ENCODE measurements at places on chromosomes 4 and X.

DNA sequence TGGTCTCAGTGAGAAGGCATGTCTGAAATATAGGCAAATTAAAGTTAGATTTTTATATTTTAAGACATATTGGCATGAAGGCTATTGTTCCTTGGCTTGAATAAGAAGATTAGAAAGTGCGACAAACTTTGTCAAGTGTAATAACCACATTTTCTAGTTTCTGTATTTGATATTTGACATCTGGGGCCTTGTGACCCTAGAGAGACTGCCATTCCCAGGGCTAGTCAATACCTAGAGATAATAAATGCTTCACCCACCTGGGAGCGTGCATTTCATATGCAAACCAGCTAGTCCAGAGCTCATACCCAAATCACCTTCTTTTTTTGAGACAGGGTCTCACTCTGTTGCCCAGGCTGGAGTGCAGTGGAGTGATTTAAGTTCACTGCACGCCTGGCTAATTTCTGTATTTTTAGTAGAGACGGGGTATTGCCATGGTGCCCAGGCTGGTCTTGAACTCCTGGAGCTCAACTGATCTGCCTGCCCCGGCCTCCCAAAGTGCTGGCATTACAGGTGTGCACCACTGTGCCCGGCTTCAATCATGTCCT, 62.6 kb downstream of the COQ2 start:
- DNase-seq: no peak

GRCh38 chr4:179750374-179750773, 2308.1 kb upstream of the AGA start:
- DNase-seq: no peak

DNA sequence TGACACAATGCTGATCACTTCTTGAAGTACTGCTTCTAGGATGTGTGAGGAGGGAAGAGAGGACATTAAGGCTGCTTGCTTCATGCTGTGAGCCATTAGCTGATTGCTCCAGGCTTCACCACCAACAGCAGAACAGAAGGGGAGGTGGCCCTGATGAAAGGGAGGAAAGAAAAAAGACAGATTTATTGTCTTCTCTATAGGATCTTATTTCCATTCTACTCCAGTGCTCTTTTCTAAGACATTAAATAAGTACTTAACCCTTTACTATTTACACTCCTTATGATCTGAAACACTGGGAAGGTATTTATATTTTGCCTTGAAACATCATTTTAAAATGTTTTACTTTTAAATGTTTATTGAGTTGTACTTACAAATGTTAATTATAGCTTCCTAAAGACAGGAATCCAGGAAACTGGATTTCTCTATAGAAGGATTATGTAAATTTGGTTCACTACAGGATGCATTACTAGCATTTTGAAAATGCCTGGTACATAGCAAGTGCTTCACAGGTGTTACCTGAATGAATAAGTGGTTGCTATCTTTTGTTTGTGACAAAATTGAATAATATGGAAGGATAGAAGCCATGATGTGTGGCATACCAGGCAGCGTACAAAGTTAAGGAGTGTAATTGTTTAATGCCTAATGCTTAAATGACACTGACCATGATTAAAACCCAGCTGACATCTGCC, 680.9 kb upstream of the ATOH1 start:
- no peak for DNase-seq

DNA sequence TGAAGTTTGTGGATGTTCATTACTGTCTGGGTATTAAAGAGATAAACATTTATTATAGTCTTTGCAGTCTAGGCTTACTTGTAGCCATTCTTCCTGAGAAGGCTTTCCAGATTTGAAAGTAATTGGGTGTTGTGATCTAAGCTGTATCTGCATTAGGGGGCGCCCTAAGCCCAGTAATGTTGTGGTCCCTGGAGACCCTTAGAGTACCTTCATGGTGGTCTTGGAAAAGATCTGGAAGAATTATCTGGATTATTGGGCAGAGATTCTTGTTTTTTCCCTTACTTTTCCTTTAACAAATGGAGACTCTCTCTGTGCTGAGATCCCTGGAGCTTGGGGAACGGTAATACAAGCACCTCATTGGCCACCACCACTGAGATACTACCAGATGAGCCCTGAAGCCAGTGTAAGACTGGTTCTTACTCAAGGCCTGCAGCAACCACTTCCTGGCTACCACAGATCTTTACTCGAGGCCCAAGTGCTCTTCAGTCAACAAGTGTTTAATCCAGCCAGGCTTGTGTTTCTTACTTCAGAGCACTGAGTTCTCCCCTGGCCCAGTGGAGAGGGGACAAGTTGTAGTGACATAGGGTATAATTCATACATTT, 63.1 kb downstream of the RTL3 start:
- DNase-seq: no peak

DNA sequence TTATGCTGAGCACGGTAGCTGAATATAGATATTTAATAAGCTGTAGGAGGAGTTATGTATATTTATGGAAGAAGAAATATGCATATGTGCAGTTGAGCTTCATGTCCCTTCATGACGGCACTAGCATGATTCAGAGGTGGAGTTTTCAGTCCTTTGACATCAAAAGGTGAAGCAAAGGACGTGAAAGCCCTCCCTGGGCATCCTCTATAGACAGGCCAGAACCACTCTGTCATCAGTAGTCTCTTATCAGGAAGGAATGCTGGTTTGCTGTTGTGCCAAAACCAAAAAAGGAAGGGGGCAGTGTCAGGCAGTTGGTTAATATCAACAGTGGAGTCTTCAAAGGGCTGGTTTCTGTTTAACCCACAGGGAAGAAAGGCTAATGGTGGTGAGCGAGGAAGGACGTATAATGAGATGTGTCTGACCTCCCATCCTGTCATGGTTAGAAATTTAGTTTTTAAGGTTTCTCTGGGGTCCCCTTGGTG, 23.5 kb upstream of the IL2 start:
- no peak for DNase-seq

DNA sequence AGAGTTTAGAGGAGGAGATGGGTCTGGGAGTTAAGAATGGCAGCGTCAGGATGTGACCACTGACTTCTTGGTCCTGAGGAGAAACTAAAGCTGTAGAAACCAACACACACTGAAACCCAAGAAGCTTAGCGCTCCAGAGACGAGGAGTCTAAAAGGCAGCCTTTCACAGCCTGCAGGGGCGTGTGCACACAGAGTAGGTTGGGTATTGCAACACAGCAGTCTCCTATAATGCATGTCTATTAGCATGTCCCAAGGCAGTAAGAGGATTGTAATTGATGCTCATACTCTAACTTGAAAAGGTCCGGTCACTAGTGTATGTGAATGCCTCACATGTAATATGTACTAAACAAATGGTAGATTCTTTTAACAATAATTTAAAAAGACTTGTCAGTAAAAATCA, 57.4 kb downstream of the PTTG2 start:
- no peak for DNase-seq

DNA sequence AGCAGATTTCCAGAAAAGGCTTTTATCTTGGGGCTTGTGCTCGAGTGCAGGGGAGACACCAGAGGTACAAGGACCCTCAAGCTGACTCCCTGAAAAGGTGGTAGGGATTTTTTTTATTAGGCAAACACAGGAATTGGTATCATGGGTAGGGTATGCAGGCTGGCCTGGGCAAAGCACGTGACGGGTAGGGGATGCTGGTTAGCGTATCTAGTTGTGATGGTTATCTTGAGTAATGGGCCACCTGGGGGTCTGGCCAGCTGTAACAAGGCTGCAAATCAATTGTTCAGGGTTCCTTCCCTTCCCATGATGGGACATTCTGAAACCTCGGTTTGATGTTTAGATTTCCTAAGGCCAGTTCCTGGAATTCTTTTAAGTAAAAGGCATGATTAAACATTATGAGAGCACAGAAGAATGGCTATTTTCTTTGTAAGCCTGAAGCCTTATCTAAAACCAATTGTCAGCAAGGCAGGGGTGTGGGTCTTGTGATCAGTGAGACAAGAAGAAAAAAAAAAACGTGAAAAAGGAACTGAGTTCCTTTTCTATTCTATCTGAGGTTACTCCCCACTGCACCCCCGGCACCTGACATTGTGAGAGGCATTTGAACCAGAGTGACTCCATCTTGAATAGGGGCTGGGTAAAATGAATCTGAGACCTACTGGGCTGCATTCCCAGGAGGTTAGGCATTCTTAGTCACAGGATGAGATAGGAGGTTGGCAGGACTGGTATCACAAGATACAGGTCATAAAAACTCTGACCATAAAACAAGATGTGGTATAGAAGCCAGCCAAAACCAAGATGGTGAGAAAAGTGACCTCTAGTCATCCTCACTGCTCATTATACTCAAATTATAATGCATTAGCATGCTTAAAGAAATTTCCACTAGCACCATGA, 64.2 kb upstream of the S100G start:
- no peak for DNase-seq
